Lung (tissue), 17 donors: ENCODE measurements at places on chromosomes 16 and 17. TPM values are rescaled to one million over a fixed set of nuclear protein-coding genes. Genes with fewer than 3 reads are reported as not detected.

The KRTAP9-2 gene
- not detected for polyA plus RNA-seq

DNA sequence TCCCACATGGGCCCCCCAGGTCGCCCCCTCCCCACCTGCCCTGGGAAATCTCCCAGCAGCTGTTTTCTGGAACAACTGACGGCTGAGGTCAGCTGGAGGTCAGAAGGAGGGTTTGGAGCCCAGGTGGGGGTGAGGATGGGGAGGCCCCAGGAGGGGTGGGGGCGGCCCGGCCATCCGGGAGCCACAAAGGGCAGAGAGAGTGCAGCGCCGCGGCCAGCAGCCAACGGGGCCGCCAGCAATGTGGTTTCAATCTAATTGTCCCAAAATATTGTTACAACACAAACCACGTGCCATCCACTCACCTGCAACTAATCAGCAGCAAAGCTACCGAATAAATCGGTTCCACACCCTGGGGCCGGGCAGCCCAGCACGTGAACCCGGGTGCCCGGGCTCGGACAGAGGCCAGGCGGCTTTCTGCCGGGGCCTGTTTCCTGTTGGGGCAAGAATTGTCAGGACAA, 28.3 kb upstream of the SLC38A10 start:
- no peak for DNase-seq

The HS3ST3B1 gene
- 14.6 TPM for polyA plus RNA-seq

The KRTAP4-6 gene
- not detected for polyA plus RNA-seq

- DNase-seq, result no peak
Observed at GRCh38 chr16:30885196-30885595, 8.7 kb downstream of the BCL7C start.

DNA sequence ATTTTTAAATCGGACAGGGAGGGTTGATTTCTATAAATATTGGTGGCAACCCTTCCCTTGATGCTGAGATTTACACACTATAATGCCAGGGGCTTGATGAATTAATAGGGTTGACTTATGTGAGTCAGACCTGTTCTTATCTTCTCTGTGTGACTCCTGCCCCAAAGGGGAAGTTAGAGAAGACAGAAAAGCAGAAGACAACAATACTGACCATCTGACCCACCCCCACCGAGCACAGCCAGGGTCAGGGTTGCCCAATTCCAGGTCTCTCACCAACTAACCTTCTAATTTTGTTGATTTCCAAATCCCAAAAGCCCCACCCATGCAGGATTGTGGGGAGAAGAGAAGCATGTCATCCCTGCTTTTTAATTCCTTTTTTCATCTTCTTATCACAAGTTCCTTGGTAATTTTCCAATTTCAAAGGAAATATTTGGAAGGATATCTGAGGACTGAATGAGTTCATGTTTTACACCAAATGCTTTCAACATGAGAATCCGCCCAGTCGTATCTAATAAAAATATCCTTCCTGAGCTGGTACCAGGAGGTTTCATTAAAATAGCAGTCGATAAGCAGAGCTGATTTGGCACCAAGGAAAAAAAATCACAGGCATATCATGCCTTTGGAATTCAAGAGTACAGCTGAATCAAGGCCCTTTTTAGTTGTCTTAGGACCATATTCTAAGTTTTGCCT, 603.4 kb upstream of the CDH11 start:
- peak; percentile 70 for DNase-seq

The KCTD5 gene
- polyA plus RNA-seq, result 31.8 TPM

GRCh38 chr16:20735490-20735889, 6.1 kb downstream of the THUMPD1 start:
- no peak for DNase-seq

GRCh38 chr16:56858374-56858773, 6.6 kb upstream of the SLC12A3 start:
- DNase-seq, result no peak

DNA sequence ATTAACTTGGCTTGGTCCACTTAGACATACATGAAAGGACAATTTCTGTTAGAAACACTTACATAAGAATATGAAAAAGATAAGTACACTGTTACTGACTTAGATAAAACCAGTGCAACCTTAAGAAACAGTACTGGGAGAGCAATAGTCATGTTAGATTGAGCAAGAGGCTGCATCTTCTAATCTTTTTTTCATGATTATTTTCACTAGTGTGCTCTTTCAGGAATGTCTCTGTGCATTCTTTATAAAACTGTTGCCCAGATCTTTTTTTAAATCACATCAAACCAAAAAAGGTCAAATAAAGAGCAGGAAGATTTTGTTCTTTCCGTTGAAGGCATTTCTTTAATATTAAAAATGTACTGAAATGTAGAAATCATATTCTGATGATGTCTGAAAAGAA, 100.7 kb upstream of the AXIN2 start:
- peak; percentile 35 for DNase-seq

DNA sequence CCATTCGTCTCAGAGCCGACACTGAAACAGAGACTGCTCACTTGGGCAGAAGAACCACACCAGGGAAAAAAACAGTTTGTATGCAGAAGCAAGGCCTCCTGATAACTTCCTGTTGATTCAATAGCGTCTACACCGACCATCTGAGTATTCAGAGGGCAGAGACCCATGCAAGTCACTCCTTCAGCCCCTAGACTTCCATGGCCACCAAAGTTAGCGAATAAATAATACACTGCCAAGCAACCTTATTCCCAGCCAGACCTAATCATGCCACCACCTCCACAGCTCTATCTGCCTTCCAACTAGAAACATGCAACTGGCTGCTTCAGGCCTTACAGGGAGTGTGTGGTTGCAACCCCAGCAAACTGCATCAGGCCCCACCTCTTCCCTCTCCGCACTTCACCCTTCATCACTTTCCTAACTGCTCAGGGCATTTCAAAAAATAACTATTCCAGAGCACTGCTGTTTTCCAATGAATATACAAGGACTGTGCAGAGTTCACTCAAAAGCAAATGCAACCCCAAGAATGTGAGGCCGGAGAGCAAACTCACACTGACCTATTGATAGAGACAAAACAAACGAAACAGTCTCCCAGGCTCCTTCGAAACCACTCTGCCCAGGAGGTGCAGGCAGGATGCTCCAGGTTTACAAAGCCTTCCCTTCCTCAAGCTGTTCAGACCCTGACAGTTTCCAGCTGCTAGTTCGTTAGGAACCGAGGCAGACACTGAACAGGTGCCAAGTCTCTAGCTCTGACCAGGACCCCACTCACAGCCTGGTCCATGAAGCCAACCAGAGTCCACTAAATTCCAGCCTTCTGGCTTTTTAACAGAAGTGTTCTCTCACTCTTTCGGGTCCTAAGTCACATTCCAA, 3.6 kb downstream of the USP7 start:
- no peak for DNase-seq
